ENCODE measurements at places on chromosomes 16 and 17.

GRCh38 chr17:80692931-80693467 is 148.4 kb downstream of the RPTOR start:
- no peak for DNase-seq

DNA sequence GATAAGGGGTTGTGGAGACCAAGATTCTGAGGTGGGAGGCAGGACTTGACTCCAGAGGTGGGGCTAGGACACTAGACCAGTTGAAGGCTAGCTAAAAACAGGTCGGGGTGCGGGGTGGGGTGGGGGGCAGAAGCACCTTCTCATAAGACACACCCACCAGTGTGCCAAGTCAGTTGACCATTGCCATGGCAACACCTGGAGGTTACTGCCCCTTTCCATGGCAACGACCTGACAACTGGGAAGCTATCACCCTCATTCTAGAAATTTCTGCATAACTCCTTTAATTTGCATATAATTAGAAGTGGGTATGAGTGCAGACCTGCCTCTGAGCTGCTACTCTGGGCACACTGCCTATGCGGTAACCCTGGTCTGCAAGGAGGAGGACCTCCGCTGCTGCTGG is 53.9 kb upstream of the ALOX12 start:
- DNase-seq = no peak

DNA sequence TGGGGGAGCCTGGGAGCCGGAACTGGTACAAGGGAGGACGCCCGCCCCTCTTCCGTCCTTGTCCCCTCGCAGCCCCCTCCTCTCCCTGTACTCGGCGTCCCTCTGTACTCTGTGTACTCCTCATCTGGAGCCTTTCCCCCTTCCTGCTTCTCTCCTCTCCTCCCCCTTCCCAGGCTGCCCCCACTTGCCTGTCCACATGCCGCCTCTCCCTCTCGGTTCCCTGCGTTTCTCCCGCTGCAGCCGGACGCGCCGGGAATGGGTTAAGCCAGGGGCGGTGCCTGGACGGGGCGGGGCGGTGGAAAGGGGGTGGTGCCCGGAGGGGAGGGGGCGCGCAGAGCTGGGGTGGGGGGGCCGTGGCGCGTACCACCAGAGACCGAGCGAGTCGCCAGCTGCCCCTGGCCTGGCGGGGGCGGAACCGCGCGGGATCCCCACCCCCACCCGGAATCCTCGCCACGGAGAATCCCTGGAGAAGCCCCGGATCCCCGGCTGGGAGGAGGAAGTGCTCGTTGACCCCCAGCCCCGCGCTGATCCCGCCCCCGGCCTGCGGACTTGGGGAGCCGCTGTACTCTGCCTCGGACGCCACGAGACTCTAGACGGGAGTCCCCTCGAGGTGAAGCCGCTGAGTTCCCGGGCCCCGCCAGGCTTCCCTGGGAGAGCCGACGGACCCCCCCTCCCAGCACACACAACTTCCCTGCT is 22.6 kb downstream of the GJD3 start:
- peak; percentile 59 for DNase-seq

- DNase-seq = no peak
These were observed 14.0 kb downstream of the NAGPA start for GRCh38 chr16:5019775-5020174.

DNA sequence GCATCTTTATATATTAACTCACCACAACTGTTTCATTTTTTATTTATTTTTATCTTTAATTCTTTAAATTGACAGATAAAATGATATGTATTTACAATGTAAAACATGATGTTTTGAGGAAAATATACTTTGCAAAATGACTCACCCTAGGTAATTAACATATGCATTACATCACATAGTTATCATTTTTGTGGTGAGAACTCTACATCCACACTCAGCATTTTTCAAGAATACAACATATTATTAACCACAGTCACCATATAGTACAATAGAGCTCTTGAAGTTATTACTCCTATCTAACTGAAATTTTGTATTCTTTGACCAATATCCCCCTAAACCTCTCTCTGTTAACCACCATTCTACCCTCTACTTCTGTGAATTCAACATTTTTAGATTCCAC is 194.7 kb upstream of the KIF2B start:
- no peak for DNase-seq

DNA sequence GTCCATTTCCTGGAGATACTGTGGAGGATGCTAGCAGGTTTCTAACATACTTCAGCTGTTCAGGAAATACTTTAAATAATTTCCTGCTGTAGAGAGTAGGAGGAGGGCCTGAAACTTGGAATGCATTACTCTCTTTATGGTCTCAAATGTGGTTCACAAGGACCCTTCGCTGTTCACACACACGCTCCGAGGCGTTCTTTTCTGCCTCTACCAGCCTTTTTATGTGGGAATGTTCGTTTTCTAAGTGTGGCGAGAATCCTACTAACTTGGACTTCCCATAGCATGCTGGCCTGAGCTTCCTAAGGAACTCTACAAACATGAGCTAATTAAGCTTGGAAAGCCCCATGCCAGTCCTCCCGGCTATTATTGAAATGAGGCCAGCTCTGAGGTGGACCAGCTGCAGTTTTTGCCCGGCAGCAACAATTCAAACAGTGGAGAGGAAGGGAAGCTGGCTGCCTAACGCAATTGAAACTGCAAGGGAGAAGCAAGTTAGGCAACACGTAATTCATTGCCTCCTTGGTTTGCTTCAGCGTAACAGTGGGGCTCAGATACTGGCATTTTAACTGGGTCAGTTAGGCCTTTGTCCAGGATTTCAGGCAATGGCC is 18.9 kb downstream of the KPNA2 start:
- DNase-seq = peak; percentile 66

- no peak for DNase-seq
These were observed 27.9 kb upstream of the C16orf95 start for GRCh38 chr16:87344931-87345631.

GRCh38 chr17:55224746-55225145 is 40.0 kb upstream of the HLF start:
- no peak for DNase-seq

GRCh38 chr16:46607529-46607928 is 13.7 kb downstream of the SHCBP1 start:
- DNase-seq = peak; percentile 24

GRCh38 chr17:362721-363120 is 10.1 kb upstream of the RPH3AL start:
- DNase-seq = no peak

DNA sequence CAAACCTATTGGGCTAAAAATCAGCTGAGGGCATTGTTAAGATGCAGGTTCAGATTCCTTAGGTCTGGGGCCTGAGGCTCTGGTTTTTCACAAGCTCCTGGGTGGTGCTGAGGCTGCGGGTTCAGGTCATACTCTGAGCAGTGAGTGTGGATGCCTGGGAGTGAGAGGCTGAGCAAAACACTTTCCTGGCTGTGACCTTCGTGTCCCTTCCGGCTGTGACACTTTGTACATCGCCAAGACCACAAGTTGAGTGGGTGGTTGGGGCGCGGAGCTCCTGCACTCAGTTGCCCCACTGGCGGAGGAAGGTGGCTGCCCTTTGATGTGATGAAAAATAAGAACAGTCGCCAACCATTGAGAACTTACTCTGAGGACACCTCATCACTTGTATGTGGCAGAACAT is 24.8 kb downstream of the CCR7 start:
- no peak for DNase-seq

GRCh38 chr16:80171746-80172145 is 369.0 kb upstream of the DYNLRB2 start:
- no peak for DNase-seq

DNA sequence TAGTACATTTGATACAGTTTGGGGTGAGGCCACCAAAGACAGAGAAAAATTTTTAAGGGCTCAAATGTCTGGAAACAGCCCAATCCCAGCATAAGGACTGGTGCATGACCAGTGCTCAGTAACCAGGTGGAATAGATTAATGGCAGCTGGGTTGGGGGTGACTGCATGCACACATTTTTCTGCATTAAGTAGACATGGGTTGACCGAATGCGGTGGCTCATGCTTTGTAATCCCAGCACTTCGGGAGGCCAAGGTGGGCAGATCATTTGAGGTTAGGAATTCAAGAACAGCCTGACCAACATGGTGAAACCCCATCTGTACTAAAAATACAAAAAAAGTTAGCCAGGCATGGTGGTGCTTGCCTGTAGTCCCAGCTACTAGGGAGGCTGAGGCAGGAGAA is 121.1 kb upstream of the HSBP1 start:
- DNase-seq = no peak

GRCh38 chr16:525520-526180 is 1.9 kb upstream of the CAPN15 start:
- no peak for DNase-seq

- DNase-seq = no peak
These were observed 5.8 kb upstream of the ZNF23 start for GRCh38 chr16:71467810-71468209.

DNA sequence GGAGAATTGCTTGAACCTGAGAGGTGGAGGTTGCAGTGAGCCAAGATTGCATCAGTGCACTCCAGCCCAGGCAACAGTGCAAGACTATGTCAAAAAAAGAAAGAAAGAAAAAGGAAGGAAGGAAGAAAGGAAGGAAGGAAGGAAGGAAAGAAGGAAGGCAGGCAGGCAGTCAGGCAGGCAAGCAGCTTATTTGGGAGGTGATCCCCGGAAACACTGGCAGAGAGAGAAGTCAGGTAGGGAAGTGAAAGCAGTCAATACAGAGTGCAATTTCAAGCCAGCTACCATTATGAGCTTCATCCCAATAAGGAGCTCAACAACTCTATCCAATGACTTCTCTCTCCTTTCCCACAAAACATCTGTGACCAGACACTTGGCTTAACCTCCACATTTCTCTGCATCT is 83.0 kb upstream of the TBC1D3K start:
- DNase-seq = no peak

GRCh38 chr16:46830417-46830901 is 521 bp downstream of the C16orf87 start:
- DNase-seq = no peak

All from skin of body (tissue), 3 donors.